Activated CD4-positive, alpha-beta T cell treated with anti-CD3 and anti-CD28 coated beads for 4 hours (primary cell): ENCODE measurements at places on chromosomes 13 and 19.

GRCh38 chr19:28868836-28869235, 344.1 kb downstream of the UQCRFS1 start:
- no peak for DNase-seq

- no peak for DNase-seq
Observed at GRCh38 chr13:43333176-43333575, 309.8 kb downstream of the DNAJC15 start.

- DNase-seq: no peak
Observed at GRCh38 chr19:54451997-54452396, 3.0 kb downstream of the LENG8 start.

- DNase-seq: no peak
Observed at GRCh38 chr13:112072534-112073244, 5.7 kb downstream of the SOX1 start.

GRCh38 chr13:27954406-27954851, 14.7 kb downstream of the CDX2 start:
- DNase-seq: no peak

DNA sequence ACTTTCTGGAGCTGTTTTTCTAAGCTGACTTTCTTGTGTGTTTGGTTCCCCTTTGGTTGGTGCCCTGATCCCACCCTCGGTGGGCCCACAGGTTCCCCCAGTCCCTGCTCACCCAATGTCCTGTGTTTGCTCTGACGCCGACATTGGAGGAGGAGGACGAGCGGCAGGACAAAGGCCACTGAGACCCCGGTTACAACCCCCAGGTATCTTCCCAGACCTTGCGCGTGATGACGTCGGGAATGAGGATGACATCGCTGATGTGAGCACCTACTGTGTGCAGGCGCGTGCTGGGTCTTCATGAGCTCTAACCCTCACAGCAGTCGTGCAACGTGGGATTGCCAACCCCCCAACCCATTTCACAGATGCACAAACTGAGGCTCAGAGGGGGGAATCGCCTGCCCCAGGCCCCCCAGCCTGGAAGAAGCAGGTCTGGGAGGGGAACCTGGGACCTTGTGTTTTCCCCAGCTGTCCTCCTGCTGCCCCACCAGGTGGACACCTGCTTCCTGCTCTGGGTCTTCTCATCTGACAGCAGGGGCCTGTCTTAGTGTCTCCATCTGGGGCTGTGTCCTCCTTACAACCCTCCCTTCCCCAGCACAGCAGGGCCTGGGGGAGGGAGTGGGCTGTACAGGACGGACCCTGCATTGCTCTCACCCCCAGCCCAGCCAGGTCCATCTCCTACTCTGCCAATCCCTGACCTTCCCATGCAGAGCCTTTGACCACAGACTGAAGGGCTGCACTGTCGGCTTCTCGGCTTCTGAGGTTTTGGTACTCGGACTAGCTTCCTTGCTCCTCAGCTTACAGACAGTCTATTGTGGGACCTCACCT, 4.7 kb upstream of the LILRA6 start:
- DNase-seq: no peak

GRCh38 chr13:47241446-47241845, 344.6 kb upstream of the HTR2A start:
- no peak for DNase-seq

DNA sequence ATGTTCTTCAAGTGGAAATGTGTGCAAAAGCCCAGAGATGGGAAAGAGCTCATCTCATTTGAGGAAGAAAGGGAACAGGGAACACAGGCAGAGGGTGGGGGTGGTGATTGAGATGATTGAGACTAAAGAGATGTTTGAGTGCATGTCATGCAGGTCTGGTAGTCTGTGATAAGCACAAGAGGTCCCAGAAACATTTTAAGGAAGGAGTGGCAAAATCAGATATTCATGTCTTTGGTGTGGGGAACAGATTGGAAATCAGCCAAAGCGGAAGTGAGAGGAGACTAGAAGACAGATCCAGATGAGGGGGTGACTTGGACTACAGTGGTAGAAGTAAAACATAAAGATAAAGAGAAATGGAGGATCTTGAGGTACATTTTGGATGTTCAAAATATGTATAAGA, 39.4 kb upstream of the DACH1 start:
- DNase-seq: no peak

DNA sequence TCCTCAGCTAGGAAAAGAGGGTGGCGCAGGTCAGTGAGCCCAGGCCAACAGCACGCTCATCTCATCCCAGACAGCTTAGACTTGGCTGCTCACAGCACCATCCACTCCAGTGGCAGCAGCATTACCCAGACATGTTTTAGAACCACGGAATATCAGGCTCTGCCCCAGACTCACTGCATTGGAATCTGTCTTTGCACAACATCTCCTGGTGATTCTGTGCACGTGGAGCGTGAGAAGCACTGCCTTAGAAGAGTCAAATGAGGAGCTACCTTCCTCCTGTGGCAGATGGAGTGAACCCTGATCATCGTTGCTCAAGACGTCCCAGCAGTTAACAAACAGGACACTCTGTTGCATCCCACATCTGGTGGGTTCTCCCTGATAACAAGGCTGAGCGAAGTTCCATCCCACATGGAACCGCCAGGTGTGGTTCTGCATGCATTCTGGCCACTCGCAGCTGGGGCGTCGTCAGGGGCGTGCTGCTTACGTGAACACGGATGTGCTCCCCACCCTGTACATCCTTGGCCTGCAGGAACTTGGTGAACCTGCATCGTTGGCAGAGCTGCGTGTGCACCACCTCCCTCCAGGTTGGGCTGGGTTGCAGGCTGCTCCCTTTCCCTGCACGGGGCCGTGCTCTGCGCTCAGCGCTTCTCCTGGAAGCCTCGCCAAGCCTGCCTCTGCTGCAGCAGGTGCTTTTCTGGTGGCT, 25.2 kb upstream of the ATP11A start:
- no peak for DNase-seq

- no peak for DNase-seq
Observed at GRCh38 chr13:97328222-97328790, 105.7 kb upstream of the RAP2A start.

- DNase-seq: peak; percentile 66
Observed at GRCh38 chr19:2636897-2637683, 65.4 kb downstream of the GNG7 start.

DNA sequence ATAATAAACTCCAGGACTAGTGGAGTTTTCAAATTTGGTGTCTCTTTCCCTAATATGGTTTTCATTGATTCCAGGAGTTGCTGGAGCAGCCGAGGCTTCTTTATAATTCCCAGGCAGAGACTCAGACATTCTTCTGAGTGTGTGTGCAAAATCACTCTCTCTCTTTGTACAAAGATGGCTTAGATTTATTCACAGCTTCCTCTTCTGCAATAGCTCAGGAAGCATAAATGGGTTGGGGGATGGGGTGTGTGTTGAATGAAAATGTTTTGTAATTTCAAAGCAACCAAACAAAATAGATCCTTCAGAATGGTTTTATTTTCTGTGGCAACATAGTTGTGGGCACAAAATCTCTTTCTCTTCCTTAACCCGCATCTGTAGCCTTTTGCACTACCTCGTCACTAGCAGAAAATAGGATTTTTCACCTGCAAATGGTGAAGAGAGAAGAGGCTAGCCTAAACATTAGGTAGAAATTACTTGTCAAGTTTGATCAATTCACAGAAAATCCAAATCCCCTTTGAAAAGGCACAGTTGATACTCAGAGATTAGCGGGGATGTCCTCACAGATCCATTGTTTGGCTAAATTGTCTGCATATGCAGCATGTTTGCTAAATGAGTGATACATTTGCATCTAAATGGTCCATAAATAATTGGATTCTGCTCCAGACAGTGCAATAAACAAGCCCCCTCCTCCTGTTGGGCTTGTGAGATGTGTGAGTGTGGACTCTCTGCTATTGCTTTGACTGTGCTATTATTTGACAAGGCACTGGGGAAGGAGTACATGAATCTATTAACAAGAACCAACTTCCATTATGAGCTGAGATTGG, 66.7 kb downstream of the CBY2 start:
- DNase-seq: no peak

DNA sequence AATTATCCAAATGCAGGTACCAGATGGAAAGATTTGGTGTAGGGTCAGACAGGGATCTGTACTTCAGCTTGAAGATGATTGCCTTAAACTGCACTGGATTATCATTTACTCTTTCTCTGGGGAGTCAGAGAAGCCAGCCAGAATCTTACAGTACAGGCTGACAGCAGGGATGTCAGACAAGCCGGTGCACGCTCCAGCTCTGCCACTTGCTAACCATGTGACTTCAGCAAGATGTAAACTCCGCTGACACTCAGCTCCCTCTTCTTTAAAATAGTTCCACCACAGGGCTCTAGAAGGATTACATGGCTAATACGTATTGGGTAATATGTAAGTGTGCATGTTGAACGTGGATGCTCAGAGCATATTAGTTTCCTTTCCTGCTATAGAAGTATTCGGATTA, 251.4 kb upstream of the MAB21L1 start:
- no peak for DNase-seq

DNA sequence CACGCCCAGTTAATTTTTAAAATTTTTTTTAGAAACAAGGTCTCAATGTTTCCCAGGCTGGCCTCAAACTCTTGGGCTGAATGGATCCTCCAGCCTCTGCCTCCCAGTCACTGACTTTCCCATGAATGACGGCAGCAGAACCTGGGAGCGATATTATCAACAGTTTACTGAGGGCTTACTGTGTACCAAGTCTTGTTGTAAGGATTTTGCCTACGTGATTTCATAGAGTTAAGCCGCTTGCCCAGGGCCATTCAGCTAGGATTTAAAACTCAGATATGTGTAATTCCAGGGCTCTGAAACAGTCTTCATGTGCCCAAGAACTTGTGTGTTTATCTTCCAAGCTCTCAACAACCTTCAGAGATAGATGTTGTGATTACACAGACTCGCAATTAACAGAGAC, 6.0 kb upstream of the KXD1 start:
- no peak for DNase-seq

GRCh38 chr13:110771194-110771593, 57.7 kb downstream of the ING1 start:
- no peak for DNase-seq

DNA sequence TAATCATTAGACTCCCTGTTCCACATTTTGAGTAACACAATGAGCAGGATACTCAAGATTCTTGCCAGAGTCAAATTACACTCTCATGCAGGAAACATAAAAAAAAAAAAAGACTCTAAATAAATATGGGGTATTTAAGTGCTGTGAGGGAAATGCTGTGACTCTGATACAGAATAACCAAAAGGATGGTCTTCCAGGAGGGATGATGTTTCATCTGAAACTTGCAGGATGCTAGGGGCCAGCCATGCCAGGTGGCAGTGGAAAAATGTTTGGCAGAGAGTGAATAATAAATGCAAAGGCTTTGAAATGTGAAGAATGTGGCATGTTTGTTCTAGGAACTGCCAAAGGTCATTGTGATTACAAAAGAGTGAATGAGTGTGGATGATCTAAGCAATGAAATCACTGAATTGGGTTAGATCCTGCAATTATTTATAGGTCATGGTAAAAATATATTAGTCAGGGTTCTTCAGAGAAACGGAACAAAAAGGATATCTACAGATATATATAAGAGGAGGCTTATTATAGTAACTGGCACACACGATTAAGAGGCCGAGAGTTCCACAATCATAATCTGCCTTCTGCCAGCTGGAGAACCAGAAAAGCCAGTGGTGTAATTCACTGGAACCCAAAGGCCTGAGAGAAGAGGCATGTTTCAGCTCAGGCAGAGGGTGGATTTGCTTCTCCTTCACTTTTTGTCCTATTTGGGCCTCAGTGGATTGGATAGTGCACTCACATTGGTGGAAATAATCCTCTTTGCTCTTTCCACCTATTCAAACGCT, 1832.8 kb upstream of the MIR17HG start:
- no peak for DNase-seq

- DNase-seq: peak; percentile 45
Observed at GRCh38 chr19:13817615-13818371, 22.6 kb downstream of the ZSWIM4 start.

GRCh38 chr19:39679791-39680168, 24.1 kb downstream of the LGALS16 start:
- peak; percentile 41 for DNase-seq

DNA sequence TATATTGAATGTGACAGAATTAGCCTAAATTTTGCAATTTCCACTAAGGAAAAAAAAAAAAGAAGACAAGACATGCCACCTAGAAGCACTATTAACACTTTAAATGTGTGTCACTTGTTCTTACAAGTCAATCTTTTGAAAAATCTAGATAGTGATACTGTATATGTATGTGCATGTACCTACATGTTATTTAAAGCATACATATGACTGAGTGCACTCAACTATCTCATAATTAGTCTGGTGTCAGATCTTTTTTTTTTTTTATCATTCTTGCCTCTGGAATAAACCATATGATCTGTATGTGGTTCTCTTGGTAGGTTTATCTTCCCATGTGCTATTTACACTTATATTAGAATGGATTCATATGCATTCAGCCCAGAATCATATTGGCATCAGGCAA, 62.3 kb downstream of the FOXO1 start:
- no peak for DNase-seq

DNA sequence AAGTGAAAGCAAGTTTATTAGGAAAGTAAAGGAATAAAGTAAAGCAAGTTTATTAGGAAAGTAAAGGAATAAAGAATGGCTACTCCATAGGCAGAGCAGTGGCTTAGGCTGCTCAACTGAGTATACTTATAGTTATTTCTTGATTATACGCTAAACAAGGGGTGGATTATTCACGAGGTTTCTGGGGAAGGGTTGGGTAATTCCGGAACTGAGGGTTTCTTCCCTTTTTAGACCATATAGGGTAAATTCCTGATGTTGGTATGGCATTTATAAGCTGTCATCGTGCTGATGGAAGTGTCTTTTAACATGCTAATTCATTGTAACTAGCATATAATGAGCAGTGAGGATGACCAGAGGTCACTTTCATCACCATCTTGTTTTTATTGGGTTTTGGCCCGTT, 194.3 kb downstream of the DLEU7 start:
- no peak for DNase-seq

- DNase-seq: no peak
Observed at GRCh38 chr19:47040869-47041268, 7.6 kb downstream of the TMEM160 start.

GRCh38 chr19:10416380-10417257, 3.7 kb upstream of the PDE4A start:
- DNase-seq: peak; percentile 94

- no peak for DNase-seq
Observed at GRCh38 chr19:55116859-55117662, at the start of gene PPP1R12C. Gene PPP1R12C (minus strand): TSS chr19:55117637. CDS start chr19:55117543, 94 bp downstream.

GRCh38 chr13:74409551-74409950, 275.3 kb upstream of the KLF12 start:
- DNase-seq: no peak

- no peak for DNase-seq
Observed at GRCh38 chr19:33524024-33524664, 2.6 kb upstream of the PEPD start.

- no peak for DNase-seq
Observed at GRCh38 chr13:33206425-33206824, 79.1 kb downstream of the STARD13 start.

GRCh38 chr19:29685326-29685725, 20.1 kb downstream of the PLEKHF1 start:
- DNase-seq: no peak

DNA sequence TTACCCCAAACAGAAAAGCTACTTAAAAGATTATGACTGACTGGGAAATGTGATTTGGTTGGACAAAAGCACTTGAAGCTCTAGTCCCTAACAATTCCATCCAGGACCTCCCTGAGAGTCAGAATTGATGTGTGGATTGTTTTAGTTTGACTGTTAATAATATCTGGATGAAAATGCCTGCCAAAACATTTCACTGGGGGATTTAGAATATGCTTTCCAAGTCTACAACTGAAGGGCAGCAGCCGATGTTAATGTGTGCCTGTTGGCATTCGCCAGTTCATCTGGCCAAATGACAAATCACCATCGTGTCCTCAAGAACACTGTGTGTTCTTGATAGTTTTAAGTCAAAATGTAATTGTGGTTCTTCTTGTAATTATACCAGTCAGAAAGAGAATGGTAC, 76.0 kb upstream of the TSC22D1 start:
- no peak for DNase-seq

GRCh38 chr19:39996218-39996810, 546 bp upstream of the ZNF546 start:
- DNase-seq: no peak
